Heart right ventricle (tissue), 16 donors: ENCODE measurements at places on chromosomes 7 and 10. TPM values are rescaled to one million over a fixed set of nuclear protein-coding genes. Genes with fewer than 3 reads are reported as not detected.

GIMAP5 gene
- total RNA-seq: 12.0 TPM

CRYGN gene
- not detected for total RNA-seq

- H3K4me1 ChIP-seq: peaks cover 94% of the 10 kb centered on the region
- no peaks in the 10 kb centered on the region for H3K27me3 ChIP-seq
- peak overlapping the region; percentile 19 for H3K4me3 ChIP-seq
- no peaks in the 10 kb centered on the region for H3K36me3 ChIP-seq
- peak overlapping the region; percentile 95 for H3K27ac ChIP-seq
These were observed 4.4 kb downstream of the RASSF4 start for GRCh38 chr10:44963772-44964633.

SH2D4B gene
- not detected for total RNA-seq
